ENCODE measurements at places on chromosomes 1 and 21.

GRCh38 chr1:173427146-173428054 is 49.7 kb upstream of the PRDX6 start:
- no peak for DNase-seq

DNA sequence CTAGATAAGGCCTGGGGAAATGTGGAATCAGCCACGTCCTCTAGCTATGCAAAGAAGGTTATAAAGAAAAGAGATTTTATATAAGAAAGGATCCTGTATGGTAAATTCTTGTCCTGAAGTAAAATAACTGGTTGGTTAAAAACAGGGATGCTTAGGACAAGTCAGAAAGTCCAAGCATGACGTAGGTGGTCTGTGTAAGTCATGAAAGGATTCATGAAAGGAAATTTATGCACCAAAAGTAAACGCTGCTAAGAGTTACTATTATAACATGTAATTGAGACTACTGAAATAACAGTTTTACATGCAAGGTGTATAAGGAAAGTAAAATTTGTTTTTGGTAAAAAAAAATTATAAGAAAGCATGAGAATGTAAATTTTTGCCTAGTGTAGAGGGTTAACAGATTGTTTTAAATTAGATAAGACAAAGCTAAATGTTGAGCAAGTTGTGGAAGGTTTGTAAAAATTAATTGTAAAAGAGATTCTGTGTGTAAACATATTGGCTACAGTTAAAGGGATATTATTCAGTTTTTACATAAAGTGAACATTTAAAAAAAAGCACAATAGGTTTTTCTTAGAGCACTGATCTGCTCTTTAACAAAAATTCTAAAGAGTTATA is 43.9 kb downstream of the PIGK start:
- no peak for DNase-seq

GRCh38 chr1:11013160-11013531 is 692 bp downstream of the TARDBP start:
- no peak for DNase-seq

DNA sequence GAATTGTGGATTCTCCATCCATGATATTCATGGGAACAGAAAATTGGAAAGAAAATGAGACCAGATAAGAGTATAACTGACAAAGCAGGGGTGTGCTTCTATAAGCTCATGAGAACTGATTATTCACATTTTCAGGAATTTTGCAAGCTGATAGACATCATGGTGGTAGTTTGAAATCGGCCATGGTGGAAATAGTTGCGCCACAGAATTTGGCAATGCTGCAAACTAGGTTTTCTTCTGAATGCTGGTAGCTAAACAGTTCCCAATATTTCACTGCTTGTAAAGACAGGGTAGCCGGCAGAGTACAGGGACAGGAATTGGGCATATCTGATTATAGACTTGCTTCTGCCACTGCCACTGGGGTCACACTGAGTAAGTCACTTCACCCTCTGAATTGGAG is 151.1 kb downstream of the PLXNA2 start:
- DNase-seq: no peak

DNA sequence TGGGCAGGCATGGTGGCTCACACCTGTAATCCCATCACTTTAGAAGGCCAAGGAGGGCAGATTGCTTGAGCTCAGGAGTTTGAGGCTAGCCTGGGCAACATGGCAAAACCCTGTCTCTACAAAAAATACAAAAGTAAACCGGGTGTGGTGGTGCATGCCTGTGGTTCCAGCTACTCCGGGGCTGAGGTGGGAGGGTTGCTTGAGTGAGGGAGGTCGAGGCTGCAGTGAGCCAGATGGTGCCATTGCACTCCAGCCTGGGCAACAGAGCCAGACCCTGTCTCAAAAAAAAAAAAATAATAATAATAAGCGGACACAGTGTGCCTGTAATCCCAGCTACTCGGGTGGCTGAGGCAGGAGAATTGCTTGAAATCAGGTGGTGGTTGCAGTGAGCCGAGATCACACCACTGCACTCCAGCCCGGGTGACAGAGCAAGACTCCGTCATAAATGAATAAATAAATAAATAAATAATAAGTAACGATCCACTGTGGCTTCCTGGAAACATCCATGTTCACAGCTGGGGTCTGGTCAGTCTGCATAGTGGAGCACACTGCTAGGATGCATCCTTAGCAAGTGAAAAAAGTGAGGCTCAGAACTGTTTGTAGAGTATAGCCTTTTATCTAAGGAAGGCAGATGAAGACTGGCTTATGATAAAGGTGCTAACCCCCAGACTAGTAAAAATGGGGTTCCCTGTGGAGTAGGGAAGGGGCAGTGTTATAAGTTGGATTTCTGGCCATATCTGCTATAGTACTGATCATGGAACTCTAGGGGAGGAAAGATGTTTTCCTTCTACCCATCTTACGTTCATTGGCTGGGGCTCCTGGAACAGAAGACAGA is 15.7 kb downstream of the PKNOX1 start:
- DNase-seq: no peak

DNA sequence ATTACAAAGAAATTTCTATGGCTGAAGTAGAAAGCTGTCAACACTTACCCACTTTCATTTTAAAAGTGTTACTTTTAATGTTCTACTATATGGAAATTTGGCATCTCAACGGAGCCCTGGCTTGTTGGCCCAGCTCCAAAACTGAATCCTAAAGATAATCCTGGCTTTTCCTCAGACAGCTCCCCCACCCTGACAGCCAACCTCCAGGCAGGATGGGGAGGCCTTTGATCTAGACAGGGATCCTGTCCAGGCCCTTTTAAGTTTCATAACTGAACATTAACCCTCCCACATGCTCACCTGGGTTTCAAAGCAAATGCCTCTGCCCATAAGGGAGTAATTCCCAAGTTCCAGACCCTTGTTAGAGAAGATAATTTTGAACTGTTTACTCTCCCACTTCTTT is 99.3 kb upstream of the RALGPS2 start:
- DNase-seq: no peak

GRCh38 chr1:184610876-184611595 is 143.6 kb downstream of the EDEM3 start:
- peak; percentile 31 for DNase-seq

DNA sequence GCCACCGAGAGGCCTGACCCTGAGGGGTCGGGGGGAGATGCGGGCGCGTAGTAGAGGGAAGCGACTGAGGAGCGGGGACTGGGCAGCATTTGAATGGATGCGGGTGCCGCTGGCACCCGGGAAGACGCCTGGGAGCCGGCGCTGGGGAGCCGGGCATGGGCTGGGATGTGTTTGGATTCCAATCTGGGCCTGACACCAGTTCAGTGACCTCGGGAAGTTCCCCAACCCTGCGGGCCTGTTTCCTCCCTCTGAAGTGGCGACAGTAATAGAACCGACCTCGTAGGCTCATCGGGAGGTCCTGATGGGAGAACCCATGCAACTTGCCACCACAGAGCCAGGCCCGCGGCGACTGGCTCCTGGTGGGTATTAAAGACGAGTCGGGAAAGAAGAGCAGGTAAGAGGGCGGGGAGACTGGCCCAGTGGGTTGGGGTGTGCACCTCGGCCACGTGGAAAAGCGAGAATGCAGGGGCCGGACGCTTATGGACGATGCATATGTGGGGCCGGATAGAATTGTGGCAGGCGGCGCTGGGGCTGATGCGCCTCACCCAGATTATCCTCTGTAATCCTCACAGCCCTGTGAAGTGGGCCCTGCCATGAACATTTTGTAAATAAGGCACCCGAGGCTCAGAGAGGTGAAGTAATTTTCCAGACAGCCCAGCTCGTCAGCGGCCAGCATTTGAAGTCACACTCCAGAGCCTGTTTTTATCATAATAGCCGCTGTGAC is 105.8 kb downstream of the SLC16A1 start:
- DNase-seq: no peak

DNA sequence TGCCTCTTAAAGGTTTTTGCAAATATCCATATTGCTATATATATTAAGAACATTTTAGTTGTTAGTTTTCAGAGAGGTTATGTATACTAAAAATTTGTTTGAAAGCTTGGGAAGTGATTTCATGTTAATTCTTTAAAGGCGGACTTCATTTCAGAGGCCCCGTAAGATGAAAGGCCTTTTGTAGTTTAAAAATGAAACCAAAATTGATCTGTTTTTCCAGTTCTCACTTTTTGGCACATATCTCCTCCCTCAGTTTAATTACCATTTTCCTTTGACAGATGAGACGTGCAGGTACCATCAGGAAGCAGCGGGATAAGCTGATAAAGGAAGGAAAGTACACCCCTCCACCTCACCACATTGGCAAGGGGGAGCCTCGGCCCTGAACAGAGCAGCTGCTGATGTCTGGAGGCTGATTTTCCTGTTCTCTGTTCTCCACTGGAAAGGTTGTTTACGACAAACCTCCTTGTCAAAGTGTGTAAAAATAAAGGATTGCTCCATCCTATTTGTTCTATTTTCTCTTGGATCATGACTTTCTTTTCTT is 8.0 kb downstream of the NDUFS5 start:
- no peak for DNase-seq

DNA sequence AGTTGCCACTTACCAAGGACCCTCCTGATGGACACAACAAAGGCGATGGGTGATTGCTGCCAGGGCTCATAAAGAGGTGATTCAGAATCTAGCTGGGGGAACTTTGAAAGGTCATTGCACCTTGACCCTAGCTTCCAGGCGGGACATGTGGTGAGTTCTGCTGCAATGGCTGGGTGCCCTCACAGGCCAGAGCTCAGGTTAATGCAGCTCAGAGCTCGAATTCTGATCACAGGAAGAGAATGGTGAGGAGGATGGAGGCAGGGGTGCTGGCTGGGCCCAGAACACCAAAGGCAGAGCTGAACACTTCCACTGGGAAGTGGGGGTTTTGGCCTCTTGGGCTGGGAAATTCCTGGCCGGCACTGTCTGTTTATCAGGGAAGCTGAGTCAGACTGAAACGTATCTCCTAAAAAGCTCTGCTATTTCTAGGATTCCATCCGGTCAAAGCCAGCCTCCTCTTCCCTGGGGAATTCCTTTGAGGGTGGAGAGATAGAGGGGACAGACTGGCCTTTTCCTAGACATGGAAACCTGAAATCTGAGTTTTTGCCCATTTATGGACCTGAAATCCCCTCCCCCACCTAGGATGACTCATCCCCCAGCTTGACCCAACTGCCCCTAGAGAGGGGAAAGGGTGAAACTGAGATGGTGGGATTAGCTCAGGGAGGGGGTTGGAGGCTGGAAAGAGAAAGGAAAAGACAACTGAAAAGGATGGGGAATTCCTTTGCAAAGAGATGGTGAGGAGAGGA is 27.2 kb downstream of the NUAK2 start:
- DNase-seq: no peak

DNA sequence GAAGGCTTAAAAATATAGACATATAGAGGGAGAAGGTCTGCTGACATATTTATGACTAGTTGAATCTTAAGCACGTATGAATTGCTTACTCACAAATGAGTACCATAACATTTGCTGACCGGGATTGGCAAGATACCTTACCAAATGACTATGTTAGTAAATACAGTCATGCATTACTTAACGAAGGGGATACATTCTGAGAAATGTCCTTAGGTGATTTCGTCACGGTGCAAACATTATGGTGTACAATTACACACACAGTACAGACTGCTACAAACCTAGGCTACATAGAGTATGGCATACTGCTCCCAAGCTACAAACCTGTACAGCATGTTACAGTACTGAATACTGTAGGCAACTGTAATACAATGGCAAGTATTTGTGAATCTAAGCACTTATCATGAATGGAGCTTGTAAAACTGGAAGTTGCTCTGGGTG is 19.4 kb upstream of the UBE2U start:
- DNase-seq: no peak

DNA sequence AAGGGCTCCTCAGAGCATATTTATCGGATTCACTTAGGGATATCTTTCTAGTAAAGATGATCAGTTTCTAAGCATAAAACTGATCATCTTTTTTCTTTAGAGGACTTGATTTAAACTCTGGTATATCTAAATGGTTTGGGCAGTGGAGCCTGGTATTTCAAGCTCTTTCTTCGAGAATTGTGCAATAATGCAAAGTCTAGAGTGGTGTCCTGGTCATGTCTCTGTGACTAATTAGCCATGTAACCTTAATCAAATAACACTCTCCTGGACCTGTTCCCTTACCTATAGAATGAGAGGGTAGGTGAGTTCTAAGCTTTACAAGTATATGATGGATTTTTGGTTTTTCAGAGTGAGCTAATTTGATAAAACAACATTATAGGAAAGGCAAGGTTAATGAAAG is 225.2 kb downstream of the RPS6KC1 start:
- DNase-seq: no peak

DNA sequence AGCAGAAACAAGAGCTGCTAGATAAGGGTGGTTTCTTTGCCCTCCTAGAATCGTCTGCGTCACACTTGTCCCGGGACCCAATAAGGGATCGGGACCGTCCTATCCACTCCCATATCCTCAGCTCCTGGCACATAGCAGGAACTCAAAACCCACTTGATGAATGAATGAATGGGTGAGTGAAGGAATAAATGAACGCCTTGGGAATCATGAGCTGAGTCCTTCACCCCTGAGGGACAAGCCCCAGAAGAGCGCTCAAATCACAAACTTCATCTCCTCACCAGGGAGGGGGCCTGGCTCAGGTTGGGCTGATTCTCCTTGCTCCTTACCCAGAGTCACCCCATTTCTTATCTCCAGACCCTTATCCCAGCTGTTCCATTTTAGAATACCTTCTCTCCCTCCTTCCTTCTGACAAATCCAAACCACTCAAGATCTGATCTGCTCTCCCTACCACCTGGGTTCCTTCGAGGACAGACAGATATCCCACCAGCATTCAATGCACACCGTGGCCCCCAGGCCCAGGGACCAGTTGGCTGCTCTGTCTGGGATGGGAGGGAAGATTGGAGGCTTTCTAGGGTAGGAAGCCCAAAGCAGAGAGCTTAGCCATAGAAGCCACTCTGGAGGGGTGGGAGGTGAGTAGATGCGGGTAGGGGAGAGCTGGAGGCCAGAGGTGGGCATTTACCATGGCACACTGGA is 643 bp upstream of the MOB3C start:
- no peak for DNase-seq

- no peak for DNase-seq
Measured at GRCh38 chr1:156228501-156228900, 13.5 kb upstream of the BGLAP start.

DNA sequence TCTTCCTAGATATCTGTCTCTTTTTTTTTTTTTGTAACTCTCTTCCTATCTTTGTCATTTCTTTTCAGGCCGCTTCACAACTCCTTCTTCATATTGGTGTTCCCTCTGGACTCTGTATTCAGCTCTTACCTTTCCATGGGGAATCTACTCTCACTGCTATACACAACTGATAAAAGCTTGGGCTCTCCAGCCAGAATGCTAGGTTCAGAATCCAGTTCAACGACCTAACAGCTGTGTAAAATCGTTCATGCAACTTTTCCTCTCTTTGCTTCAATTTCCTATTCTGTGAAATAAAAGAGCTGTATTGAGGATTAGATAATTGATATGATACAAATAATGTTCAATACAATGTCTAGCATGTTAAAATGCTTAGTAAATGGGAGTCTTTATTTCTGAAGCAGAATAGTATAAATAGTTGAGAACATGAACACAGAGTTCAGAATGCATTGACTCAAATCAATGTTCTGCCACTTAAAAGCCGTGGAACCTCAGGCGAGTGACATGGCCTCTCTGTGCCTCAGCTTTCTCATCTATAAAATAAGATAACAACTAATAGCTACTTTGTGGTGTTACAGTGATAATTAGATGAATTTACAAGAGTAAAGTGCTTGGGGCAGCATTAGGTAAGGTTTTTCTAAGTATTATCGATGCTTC is 88.5 kb downstream of the DENND1B start:
- DNase-seq: no peak
